Activated naive CD4-positive, alpha-beta T cell treated with anti-CD3 and anti-CD28 coated beads, Interleukin-2, amount 50 U/mL, for 16 hours (primary cell): ENCODE measurements at places on chromosomes 5 and 9.

DNA sequence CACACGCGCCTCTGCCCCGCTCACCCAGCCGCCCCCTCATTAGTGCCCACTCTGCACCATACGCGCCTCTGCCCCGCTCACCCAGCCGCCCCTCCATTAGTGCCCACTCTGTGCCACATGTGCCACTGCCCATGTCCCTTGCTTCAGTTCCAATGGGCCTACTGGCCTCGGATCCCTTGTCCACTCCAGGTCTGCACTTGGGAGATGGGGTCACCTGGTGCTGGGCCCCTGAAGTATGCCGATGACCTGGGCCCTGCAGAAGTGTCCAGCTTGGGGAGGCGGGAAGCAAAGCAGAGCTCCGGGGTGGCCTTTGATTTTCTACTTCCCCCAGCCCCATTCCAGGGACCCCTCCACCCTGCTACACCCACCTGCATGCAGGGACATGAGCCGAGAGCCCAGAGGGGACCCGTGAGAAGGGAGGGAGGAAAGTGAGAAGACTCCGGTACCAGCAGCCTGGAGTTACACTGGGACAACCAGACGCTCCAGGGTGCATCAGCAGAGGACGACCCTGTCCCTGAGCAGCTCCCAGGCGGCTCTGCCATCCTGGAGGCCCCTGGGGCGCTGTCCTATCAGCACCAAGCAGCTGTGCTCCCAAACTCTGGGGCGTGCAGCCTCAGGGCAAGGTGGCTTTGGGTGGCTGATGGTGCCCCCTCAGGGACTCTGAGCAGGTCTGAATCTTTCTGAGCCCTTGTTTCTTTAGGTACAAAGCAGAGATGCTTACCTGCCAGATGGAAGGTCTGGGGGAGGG is 140.8 kb downstream of the RXRA start:
- no peak for DNase-seq

GRCh38 chr5:58455066-58455465 is 4.8 kb downstream of the PLK2 start:
- no peak for DNase-seq

DNA sequence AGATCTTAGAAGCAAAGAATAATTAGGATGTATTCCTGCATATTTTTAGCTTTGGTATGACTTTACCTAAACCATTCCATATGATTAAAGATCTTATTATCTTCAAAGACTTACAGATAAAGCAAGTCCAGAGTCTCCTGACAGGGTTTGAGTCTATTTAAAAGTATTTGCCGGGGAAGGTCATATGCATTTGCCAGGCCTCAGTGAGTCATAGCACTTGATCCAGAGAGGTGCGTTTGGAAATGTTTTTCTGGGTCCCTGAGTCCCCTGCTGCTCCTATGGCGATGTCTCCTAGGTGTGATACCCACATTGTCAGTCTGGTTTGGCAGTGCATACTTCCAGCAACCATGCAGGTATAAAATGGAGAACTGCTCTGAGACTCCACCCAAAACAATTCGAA is 217.0 kb downstream of the FBXL7 start:
- DNase-seq = no peak

- DNase-seq = no peak
Measured at GRCh38 chr5:36158144-36158543, 6.2 kb downstream of the SKP2 start.

- no peak for DNase-seq
Measured at GRCh38 chr5:82719368-82719767, 357.8 kb downstream of the TMEM167A start.

GRCh38 chr5:136337788-136338187 is 27.6 kb downstream of the TRPC7 start:
- no peak for DNase-seq

GRCh38 chr9:113898151-113898550 is 22.0 kb downstream of the ZNF618 start:
- DNase-seq = no peak

DNA sequence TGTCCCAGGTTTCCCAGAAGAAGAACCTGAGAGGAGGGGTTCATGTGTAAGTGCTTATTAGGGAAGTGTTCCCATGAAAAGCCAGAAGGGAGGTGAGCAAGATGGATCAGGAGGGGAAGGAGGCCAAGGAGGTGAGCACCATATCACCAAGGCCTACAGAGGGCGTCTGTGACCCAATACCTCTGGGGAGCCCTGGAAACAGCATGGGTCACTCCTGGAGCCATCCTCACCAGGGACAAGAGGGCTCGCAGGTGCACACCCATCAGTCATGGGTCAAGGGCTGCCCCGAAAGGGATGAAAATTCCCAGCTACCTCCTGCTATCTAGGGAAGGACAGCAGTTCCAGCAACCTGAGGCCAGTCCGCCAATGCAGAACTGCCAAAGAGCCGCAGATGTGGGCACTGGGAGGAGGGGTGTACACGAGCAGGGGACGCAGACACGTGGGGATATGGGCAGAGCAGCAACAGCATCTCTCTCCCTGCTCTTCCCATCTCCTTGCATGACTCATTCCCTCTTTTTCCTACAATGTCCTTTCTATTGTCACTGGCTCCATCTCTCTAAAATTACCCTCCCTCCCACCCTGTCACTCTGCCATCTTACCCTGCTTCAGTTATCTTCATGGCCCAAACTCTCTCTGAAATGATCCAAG is 167.6 kb upstream of the FSTL4 start:
- no peak for DNase-seq

DNA sequence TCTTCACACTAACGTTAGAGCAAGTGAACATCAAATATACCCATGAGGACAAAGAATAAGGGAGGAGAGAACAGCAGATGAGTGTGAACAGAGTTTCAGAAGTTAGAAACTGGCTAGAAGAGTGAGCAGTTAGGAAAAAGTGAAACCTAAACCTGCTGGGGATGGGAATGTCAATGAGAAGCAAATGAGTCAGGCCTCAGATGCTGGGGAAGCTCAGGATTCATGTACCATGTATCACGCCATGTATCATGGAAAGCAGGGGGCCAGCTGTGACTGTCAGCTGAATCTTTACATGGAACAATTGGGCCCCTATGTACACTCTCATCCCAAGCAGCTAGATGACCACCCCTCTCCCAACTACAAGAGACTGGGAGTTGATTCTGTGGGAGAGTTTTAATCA is 16.2 kb downstream of the GDF9 start:
- no peak for DNase-seq
